ENCODE measurements at places on chromosomes 4 and X. TPM values are rescaled to one million over a fixed set of nuclear protein-coding genes. Genes with fewer than 3 reads are reported as not detected.

Gene DSPP
- not detected for total RNA-seq

DNA sequence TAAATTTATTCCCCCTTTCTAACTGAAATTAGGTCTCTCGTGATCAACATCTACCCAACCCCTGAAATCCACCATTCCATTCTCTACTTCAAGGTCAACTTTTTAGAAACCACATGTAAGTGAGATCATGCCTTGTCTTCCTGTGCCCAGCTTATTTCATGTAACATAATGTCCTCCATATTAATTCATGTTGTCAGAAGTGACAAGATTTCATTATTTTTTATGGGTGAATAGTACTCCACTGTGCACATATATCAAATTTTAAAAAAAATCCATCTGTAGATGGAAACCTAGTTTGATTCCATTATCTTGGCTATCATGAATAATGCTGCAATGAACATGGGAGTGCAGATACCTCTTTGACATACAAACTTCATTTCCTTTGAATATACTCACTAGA lies 1.5 kb downstream of the PPID start:
- peaks cover 46% of the 10 kb centered on the region for H3K4me1 ChIP-seq
- peak overlapping the region; percentile 94 for H3K4me3 ChIP-seq
- H3K36me3 ChIP-seq: peaks cover 34% of the 10 kb centered on the region
- peaks cover 8% of the 10 kb centered on the region for H3K27me3 ChIP-seq
- H3K27ac ChIP-seq: peak overlapping the region; percentile 97
- DNase-seq: no peak

Gene ZDHHC15
- 0.82 TPM for total RNA-seq

GRCh38 chrX:357693-358471 lies 28.8 kb downstream of the PPP2R3B start:
- peaks cover 23% of the 10 kb centered on the region for H3K36me3 ChIP-seq
- peak overlapping the region; percentile 98 for H3K27ac ChIP-seq
- H3K27me3 ChIP-seq: no peaks in the 10 kb centered on the region
- DNase-seq: peak; percentile 61

Gene MUC7
- not detected for total RNA-seq

DNA sequence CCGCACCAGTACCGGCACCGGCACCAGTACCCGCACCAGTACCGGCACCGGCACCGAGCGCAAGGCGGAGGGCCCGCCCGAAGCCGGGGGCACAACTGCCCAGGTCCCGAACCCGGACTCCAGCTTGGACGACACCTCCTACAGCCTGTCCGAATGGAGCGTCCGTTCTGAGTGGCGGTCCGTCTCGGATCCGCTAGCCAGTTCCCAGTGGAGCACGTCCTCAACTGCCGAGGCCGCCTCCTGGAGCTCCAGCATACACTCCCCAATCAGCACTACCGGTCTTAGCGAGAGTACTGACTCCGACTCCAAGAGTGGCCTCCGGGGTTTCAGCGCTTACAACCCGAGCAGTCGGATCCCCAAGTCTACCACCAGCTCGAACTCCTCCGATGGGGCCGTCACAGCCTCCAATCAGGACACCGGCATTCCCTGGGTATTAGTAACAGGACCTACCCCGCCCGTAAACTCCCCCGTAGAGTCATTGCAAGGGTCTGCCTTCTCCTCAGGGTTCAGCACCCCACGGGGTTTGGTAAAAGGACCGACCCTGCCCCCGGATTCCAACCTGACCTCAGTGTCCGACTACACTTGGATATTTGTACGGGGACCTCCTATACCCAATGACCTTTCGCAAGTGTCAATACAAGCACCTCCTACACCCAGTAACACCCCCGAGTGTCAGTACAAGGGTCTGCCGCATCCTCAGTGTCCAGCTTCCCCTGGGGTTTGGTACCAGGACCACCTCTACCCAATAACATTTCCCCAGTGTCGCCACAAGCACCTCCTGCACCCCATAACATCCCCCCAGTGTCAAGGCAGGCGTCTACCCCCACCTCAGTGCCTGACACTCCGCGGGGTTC lies 721 bp upstream of the MAOA start:
- DNase-seq: peak; percentile 23
- H3K4me3 ChIP-seq: peak overlapping the region; percentile 95
- H3K27me3 ChIP-seq: peaks cover 15% of the 10 kb centered on the region
- H3K27ac ChIP-seq: peak overlapping the region; percentile 29
- peaks cover 9% of the 10 kb centered on the region for H3K4me1 ChIP-seq

Gene CTAG1B
- not detected for total RNA-seq

Gene MCTS1
- total RNA-seq: 40.4 TPM

DNA sequence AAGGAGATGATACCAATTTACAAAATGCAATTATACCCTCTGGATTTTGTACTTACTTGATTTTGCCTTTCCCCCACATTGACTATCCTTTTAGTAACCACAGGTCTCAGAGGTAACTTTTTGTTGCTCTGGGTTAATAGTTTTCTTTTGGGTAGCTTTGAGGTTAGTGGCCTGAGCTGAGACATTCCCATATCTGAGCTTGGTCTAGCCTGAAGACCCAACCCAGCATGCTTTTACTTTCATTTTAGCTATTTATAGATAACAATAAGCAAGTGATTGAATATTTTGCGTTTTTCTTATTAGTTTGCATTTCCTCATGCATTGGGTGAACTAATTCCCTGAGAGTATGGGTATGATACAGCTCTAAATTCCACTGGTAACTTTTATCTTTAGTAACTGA lies 11.8 kb downstream of the HTN1 start:
- no peaks in the 10 kb centered on the region for H3K36me3 ChIP-seq
- no peak overlapping the region for H3K4me3 ChIP-seq
- DNase-seq: no peak
- H3K27me3 ChIP-seq: no peaks in the 10 kb centered on the region

Gene SHOX
- not detected for total RNA-seq

Gene DRP2
- total RNA-seq: 0.86 TPM

DNA sequence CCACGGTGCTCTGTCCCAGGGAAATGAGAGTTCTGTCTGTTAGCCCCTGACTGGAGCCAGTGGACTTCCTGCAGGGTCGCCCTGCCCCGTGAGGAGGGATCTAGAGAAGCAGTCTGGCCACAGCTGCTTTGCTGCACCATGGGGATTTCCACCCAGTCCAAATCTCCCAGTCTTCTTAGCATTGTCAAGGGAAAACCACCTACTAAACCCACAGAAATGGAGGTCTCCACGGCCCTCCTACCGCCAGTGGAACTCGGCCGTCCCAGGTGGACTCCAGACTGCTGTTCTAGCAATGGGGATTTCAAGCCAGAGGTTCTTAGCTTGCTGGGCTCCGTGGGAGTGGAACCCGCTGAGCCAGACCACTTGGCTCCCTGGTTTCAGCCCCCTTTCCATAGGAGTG lies 133.3 kb upstream of the PCDH7 start:
- no peaks in the 10 kb centered on the region for H3K36me3 ChIP-seq
- no peaks in the 10 kb centered on the region for H3K4me1 ChIP-seq
- no peak for DNase-seq
- H3K27ac ChIP-seq: no peak overlapping the region
- H3K4me3 ChIP-seq: no peak overlapping the region

DNA sequence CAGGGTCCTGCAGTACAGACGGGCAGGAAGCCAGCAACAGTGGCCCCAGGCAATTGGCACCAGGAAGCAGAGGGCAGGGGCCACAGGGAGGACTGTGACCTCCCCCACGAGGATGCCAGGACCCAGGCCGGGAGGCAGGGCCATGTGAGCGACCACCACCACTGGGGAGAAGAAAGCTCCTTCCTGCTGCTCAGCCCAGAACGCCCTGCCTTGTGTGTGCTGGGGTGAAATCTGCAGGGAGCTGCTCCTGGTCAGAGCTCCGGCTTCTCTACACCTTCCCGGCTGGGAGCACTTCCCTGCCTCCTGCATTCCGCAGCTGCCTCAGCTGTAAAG lies 100.4 kb downstream of the HMX1 start:
- H3K27ac ChIP-seq: no peak overlapping the region
- H3K4me1 ChIP-seq: no peaks in the 10 kb centered on the region
- H3K27me3 ChIP-seq: no peaks in the 10 kb centered on the region
- H3K36me3 ChIP-seq: no peaks in the 10 kb centered on the region
- no peak overlapping the region for H3K4me3 ChIP-seq

Gene LUZP4
- not detected for total RNA-seq

- H3K27me3 ChIP-seq: no peaks in the 10 kb centered on the region
- no peak for DNase-seq
- no peak overlapping the region for H3K4me3 ChIP-seq
- H3K4me1 ChIP-seq: no peaks in the 10 kb centered on the region
Measured at GRCh38 chr4:82809619-82810018, 11.0 kb upstream of the SCD5 start.

DNA sequence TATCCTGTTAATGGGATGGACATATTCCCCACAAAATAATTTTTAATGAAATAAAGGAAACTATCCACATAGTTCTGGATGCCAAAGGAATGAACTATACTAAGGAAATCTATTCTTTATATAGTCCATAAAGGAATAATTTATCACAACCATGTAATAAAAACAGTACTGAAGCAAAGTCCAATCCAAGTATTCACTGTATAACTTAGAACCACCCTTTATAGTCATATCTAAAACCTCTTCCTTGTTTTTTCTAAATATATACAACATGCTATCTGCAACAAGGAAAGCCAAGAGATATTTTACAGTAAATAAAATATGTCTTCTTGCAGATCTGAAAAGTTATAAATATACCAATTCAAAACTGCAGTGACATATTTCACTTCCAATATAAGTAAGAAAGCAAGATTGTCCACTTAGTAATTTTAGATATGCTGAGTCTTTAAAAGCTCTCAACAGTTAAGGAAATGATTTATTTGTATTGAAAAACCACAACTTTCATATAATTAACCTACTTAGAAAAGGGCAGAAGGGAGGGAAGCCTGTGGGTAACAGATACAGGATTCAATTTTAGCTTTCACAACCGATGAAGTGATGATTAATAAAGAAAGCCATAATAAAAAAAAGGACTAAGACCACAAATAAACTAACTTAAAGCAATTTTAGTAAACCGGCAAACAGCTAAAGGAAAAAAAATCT lies 8.0 kb downstream of the NR3C2 start:
- no peak overlapping the region for H3K27ac ChIP-seq
- H3K27me3 ChIP-seq: no peaks in the 10 kb centered on the region
- H3K4me1 ChIP-seq: peaks cover 46% of the 10 kb centered on the region
- DNase-seq: no peak

DNA sequence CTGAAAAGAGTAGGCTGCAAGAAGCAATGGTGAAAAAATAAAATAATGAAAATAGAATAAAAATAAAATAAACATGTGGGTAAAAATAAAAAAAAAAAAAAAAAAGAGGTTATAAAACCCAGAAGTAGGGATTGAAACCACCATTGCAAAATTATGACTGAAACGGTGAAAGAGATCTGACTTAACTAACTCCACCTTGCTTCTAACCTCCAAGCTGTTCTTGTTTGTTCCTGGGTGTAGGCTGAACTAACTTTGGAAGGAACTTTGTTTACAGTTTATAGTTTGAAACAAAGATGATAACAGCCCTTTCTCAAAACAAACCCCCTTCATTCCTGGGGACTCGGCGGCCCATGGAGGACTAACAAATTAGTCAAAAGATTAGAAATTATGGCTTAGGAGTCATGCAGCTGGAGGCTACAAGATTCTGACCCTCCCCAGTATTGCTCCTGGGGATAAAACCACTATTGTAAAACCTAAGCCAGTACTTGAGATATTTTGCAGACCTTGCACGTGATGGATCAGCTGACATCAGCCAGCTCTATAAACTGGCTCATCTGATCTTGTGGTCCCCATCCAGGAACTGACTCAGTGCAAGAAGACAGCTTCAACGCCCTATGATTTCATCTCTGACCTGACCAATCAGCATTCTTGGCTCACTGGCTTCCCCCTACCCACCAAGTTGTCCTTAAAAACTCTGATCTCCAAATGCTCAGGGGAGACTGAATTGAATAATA lies 30.4 kb downstream of the DDX60L start:
- H3K4me1 ChIP-seq: peaks cover 33% of the 10 kb centered on the region
- DNase-seq: peak; percentile 47
- no peaks in the 10 kb centered on the region for H3K27me3 ChIP-seq
- H3K27ac ChIP-seq: peak overlapping the region; percentile 90
- H3K4me3 ChIP-seq: peak overlapping the region; percentile 54

DNA sequence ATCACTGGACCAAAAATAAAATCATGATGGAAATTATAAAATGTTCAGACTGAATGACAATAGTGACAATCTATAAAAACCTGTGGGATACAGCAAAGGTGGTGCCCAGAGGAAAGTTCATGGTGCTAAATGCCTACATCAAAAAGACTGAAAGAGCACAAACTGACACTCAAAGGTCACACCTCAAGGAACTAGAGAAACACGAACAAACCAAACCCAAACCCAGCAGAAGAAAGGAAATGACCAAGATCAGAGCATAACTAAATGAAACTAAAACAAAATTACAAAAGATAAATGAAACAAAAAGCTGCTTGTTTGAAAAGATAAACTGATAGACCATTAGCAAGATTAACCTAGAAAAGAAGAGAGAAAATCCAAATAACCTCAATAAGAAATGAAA lies 78.7 kb downstream of the ANAPC10 start:
- peaks cover 23% of the 10 kb centered on the region for H3K36me3 ChIP-seq
- peak overlapping the region; percentile 99 for H3K27ac ChIP-seq
- H3K4me1 ChIP-seq: peaks cover 30% of the 10 kb centered on the region

GRCh38 chr4:141240671-141241070 lies 20.0 kb downstream of the ZNF330 start:
- H3K36me3 ChIP-seq: no peaks in the 10 kb centered on the region
- no peak overlapping the region for H3K27ac ChIP-seq
- no peak for DNase-seq

GRCh38 chr4:5524446-5525299 lies 183.7 kb downstream of the EVC2 start:
- no peaks in the 10 kb centered on the region for H3K27me3 ChIP-seq
- DNase-seq: no peak
- H3K36me3 ChIP-seq: no peaks in the 10 kb centered on the region
- no peak overlapping the region for H3K4me3 ChIP-seq

- H3K27me3 ChIP-seq: no peaks in the 10 kb centered on the region
- peaks cover 17% of the 10 kb centered on the region for H3K4me1 ChIP-seq
- H3K4me3 ChIP-seq: peak overlapping the region; percentile 58
- H3K36me3 ChIP-seq: peaks cover 11% of the 10 kb centered on the region
- peak overlapping the region; percentile 22 for H3K27ac ChIP-seq
- DNase-seq: peak; percentile 71
Measured at GRCh38 chr4:83074086-83074704, 39.2 kb downstream of the COPS4 start.

DNA sequence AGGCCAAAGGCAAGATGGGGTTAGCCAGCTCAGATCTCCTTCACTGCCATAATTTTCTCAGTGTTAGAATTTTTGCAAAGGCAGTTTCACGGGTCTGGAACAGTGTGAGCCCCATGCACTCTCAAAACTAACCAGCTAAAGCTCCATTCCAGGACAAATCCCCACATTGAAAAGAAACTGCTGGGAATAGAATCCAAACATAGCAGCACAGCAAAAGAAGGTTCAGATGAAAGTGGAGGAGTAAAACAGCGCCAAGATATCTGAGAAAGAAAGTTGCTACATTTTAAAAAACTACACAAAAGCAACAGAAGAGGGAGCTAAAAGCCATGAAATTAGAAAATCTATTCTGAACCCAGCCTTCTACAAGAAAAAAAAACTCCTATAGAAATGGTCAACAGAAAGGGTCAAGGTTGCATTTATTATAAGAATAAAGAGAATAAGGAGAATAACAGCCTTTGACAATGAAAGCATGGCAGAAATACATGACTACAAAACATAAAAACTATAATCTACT lies 39.6 kb upstream of the SLC7A3 start:
- H3K4me1 ChIP-seq: no peaks in the 10 kb centered on the region
- H3K27me3 ChIP-seq: peaks cover 5% of the 10 kb centered on the region
- no peaks in the 10 kb centered on the region for H3K36me3 ChIP-seq
- H3K27ac ChIP-seq: no peak overlapping the region

Gene TASL
- total RNA-seq: 3.2 TPM

GRCh38 chrX:66045894-66046293 lies 6.0 kb upstream of the VSIG4 start:
- peaks cover 37% of the 10 kb centered on the region for H3K4me1 ChIP-seq
- peak overlapping the region; percentile 75 for H3K4me3 ChIP-seq
- peaks cover 15% of the 10 kb centered on the region for H3K27me3 ChIP-seq
- peak; percentile 12 for DNase-seq
